ENCODE measurements at places on chromosomes 4 and X.

DNA sequence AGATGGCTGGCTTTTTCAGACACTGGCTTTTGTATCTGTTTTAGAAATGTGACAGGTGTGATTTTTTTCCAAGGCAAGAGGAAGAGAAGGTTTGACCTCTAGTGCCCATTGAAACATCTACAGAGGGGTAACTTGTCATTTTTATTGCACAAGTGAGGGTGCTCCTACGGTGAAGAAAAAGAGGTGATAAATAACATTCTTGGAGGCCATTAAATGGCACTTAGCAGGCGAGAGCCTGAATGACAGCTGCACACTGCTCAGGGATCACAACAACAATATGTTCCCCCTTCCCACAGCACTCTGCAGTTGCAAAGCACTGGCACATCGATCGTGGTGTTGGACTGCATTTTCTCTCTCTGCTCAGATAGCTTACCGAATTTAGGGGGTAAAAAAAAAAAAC lies 22.9 kb downstream of the FAM184B start:
- no peak for DNase-seq

- no peak for DNase-seq
Observed at GRCh38 chrX:312621-313331, 5.8 kb downstream of the GTPBP6 start.

DNA sequence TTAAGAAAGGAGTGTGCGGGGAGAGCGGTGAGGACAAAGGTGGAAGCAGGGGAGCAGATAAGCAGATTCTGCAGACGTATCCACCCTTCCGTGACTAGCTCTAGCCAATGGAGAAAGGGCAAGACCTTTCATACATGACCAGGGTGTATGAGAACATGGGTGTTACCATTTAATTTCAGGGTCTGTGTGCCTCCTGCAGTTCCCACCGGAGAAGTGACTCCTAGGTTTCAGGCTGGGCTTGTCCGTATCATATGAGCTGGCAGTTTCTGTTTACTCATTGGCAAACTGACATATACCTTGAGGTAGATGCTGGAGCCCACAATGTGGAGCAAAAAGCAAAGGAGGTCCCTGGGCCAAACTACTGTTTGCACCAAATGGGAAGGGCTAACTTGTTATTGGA lies 6.8 kb downstream of the RBM47 start:
- no peak for DNase-seq

DNA sequence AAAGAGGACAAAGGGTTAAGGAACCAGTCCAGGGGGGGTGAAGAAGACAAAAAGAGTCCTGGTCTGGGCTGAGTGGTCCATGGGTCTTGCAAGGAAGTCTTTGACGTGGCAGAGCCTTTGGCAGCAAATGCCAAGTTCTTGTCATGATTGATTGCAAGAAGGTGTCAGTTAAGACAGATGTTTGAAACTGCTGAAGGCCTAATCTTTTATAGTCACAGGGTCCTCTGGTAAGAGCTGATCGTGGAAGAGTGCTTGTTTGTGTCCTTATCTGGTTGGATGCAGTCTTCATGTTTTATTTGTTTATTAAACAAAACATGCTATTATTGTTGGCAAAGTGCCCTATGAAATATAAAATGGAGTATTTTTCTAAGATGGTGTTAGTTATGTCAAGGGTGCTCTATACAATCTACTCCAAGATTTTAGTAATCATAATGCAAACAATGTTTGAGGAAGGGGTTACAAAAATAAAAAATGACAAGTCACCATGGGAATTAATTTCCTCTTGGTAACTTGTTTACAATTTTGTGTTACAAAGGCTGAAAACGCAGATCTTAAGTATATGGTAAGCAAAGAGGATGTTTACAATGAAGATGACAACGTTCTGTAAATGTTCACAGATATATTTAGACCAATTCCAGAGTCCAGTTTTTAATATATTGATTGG lies 85.9 kb downstream of the MAGED4 start:
- DNase-seq = no peak

GRCh38 chr4:55887594-55887993 lies 34.1 kb downstream of the EXOC1 start:
- DNase-seq = no peak

DNA sequence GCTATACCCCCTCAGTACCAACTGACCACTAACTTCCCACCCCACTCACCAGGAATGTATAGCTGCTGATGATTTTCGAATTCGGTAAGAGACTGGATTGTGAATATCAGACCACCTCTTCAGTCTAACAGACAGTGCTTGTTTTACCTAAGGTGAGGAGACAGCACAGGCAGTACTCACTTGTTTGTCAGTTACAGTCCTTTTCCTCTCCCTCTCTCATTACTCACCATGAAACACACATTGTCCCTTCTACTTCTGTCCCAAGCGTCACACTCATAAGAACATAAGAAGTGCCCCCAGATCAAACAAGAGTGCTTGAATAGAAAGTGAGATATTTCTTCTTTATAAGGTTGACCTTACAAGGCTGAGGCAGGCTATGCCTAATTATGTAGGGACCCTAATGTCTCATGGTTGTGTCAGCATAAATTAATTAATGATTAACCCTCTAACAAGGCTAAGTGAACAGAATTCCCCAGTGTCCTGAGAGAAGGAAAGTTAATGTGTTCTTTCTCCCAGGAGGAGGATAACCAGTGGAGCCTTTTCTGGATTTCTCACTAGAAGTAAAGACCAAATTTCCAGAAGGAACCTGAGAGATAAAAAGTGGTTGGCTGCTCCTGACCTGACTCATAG lies 32.2 kb downstream of the ZCCHC12 start:
- no peak for DNase-seq

- peak; percentile 53 for DNase-seq
Observed at GRCh38 chrX:107628662-107629539, 591 bp downstream of the PRPS1 start.

DNA sequence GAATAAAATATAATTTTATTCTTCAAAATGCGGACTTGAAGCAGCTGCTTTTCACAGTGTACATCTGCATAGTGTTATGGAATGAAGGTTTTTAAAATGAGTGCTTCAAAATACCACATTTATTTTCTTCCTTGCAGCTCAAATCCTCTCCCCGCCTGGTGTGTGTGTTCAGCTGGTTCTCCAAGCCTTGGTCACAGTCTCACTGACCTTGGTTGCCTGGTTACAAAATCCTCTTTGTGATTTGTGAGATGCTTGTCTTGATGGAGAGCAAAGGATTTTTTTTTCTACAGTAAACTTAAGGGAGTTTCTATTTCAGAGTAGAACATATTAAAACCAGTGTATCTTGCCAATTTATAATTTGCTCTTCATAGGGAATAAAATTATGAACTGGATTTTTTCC lies 139.2 kb downstream of the PCDH18 start:
- no peak for DNase-seq

- DNase-seq = peak; percentile 89
Observed at GRCh38 chr4:16140879-16141249, 57.0 kb upstream of the PROM1 start.

- DNase-seq = no peak
Observed at GRCh38 chrX:13131396-13132137, 87.1 kb upstream of the FAM9C start.

DNA sequence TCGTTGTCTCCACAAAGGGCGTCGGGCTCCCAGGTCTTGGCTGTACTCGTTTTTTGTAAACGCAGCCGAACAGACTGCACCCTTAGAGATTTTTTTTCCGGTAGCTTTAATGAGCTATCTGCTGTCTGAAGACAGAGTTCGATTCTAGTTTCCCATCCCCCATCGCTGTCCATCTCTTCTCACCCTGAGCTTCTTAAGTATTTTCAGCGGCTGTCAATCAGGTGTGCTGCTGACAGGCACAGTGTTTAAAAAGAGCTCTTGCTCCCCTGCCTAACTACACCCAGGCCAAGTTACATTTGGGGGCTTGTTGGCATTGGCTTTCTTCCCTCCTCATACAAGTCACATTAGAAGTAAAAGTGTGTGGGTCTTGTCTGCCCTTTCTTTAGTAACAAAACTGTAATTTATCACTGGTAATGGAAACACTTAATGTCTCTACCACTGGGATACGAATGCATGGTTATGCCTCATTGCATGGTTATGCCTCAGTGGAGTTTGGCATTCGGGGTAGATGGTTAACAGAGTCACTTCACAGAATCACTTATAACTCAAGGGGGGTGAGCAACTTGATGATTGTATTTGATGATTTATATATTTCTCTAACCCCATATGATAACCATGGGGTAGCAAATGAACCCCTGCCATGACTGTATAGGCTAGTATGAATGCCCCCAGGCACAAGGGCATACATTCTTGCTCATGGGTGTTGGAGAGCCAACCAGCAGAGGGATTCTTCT lies 1.4 kb upstream of the ARHGAP6 start:
- no peak for DNase-seq

DNA sequence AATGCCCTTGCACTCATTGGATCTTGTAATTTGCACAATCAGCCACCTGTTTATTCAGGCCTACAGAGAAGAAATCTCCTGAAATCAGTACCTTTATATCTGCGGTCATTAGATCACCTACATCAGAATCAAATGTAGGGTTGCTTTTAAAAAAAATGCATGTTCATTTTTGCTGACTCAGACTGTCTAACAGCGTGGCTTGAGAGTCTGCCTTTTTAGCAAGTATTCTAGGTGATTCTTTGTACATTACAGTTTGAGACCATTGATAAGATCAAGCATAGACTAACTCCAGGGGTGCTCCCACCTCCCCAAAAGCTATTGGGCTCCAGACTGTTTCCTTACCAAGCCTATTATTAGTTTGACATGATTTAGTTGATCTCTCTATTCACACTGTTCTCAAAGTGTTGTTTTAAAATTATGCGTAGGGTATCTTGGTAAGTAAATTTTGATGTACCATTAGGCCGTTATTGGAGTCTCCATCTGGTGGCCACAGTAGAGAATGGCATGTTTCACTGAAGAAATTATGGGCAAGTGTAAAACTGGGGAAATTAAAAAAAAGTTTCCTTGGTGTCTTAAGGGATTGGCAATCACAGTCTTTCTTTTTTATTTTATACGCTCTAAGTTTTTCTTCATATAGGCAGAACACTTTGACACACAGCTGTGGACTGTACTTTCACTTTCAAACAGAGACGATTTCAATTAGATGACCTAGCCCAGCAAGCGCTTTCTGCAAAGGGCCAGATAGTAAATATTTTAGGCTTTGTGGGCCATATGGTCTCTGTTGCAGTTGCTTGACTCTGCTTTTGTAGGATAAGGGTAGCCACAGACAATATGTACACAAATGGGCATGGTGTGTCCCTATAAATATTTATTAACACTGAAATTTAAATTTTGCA lies 33.7 kb upstream of the MSL3 start:
- DNase-seq = no peak

- DNase-seq = no peak
Observed at GRCh38 chr4:109332926-109333464, 30.5 kb upstream of the COL25A1 start.

- no peak for DNase-seq
Observed at GRCh38 chr4:4325321-4325720, 35.3 kb downstream of the ZBTB49 start.

- DNase-seq = no peak
Observed at GRCh38 chrX:3787856-3788255, 74.4 kb upstream of the PRKX start.
